Muscle of leg (tissue), 16 donors: ENCODE measurements at places on chromosomes 12 and 14. TPM values are rescaled to one million over a fixed set of nuclear protein-coding genes. Genes with fewer than 3 reads are reported as not detected.

DNA sequence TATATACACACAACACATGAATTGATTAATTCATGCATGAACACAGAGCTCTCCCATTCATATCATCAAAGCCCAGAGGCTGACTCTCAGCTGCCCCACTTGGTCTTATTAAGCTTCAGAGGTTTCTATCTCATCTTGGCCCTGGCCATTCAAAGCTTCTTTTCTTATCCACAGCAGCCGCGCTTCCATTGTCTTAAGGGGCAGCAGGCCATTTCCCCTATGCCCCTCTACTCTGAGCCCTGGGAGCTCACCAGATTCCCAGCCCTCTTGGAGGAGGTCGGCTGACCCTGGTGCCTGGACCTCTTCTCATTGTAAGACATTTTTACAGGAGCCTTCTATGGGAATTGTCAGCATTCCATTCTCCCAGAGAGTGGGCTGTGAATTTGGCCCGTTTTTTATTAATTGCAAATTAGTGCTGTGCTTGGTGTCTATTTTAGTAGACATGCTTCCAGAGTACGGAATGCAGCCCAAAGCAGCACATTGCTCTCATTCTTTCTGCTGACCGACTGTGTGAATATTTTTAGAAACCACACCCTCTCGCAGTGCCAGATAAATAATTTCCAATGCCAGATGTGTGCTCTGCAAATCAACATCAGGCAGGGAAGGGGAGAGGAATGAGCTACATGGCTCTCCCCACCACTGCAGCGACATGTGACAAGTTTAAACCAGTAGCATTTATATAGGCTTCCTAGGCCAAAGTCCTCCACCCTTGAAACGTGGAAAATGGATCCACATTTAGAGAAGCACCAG is 58.5 kb downstream of the NUAK1 start:
- peak; percentile 84 for DNase-seq

DNA sequence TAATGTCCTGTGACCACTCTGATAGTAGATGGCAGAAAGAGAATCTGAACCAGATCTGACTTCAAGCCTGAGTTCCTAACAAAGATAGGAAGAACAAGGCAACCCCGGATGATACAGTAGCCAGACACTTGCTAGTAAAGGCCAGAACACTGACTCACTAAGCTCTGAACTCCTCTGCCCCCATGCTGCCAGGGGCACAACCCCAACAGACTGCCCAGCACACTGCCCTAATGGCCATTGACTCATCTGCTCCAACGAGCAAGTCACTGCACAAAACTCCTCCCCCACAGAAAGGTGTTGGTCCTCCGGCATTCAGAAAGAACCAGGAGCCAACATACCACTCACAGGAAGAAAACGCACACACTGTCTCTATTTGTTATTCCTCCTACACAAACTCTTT is 179.6 kb upstream of the NUDT4 start:
- no peak for DNase-seq

GRCh38 chr12:70733385-70733784 is 96.2 kb upstream of the PTPRB start:
- DNase-seq, result peak; percentile 85

DNA sequence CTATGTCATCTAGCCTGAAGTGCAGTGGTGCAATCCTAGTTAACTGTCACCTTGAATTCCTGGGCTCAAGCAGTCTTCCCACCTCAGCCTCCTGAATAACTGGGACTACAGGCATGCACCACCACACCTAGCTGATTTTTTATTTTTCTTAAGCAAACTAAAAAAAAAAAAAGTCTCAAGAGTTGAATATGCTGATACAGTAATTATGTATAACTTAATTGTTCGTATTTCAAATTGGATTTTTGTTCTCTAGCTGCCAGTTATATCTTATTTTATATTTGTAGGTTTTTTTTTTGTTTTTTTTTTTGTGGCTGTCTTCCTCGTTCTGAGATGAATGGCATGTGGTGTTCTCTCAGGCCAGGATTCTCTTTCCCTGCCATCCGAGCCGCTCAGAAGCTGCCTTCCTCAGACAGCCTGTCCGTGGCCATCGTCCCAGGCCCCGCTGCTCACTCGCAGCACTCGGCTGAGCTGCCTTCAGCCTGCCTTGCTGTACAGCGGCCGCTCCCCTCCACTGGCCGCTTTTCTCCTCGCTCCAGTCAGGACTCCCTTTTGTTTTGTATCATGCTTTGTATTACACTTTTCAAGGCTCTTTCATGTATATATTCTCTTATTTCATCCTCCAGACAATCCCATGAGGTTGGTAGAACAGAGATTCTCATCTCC is 53.3 kb downstream of the WDR20 start:
- DNase-seq, result no peak

DNA sequence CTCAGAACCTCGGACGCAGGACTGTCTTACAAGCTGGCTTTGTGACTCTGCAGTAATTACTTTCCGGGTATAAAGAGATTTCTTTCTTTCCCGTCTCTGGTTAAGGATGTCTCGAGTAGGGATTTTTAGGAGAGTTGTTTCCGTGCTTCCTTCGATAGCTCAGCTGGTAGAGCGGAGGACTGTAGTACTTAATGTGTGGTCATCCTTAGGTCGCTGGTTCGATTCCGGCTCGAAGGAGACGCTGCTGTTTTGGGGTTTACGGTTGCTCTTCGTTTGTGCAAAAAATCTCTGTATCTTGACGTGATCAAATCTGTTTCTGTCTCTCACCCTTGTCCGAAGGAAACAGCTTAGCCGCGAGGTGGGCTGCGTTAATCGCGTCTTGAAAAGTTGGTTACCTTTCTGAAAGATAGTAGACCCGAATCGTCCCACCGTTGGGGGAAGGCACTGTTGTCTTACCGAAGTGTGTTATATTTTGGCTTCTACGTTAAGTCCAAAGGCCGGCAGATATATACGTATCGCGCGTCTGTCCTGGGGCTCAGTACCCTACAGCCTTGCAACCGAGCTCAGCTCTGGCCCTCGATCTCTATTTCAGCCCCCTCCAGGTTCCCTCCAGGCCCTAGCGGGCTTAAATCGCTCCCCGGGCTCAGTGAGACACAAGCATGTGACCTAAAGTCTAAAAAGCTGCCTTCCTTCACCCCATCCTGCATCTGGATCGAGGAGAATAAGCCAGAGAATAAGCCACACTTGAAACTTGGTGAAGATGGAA is 1.1 kb upstream of the RNASE4 start:
- DNase-seq, result peak; percentile 96

DNA sequence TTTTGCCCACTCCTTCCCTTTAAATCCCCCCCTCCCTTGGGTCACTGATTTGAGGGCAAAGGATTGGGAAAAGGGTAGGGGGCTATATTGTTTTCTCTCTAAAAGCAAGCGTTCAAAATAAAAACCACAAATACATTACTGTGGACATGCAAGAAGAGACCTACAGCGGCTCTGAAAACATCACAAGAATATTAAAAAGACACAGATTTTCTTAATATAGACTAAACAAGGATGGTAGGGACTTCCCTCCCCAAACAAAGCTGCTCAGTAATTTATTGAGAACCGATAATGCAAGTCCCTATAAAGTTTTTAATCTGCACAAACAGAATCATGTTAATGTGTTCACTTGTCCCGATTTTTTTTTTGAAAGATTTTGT is 12.9 kb downstream of the TBX3 start:
- no peak for DNase-seq

DNA sequence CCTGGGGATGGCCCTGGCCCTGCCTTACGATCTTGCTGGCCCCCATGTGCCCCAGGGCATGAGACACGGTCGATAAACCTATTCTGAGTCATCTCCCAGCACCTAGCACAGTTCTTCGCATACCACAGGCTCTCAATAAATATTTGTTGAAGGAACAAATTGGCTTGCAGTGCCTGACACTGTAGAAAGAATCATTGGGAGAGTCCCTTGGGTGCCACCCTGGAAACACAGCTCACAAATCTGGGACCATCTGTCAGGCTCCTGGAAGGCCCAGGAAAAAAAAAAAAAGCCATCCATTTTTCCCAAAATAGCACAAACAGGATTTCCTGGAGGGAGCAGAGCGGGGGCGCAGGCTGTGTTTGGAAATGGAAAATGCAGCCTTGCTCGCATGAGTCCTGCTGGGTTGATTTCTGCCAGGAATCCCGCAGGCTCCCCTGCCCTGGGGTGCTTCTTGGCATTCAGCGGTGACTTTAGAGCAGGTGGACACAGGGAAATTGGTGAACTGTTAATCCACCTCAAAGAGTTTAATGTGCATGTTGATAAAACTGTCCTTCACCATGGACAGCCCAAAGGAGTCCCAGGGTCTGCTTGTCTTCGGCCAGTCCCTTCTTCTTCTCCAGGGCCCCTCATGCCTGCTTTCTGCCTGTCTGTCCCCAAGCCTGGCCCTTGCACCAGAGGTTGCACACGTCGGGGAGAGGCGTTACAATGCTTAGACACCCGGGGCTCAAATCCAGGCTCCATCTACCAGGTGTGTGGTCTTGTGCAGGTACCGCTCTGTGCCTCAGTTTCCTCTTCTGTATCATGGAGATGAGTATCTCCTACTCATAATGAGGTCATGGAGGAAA is 106.1 kb upstream of the RFLNA start:
- DNase-seq, result peak; percentile 90

GRCh38 chr12:96136725-96137378 is 57.3 kb upstream of the ELK3 start:
- DNase-seq, result no peak

DNA sequence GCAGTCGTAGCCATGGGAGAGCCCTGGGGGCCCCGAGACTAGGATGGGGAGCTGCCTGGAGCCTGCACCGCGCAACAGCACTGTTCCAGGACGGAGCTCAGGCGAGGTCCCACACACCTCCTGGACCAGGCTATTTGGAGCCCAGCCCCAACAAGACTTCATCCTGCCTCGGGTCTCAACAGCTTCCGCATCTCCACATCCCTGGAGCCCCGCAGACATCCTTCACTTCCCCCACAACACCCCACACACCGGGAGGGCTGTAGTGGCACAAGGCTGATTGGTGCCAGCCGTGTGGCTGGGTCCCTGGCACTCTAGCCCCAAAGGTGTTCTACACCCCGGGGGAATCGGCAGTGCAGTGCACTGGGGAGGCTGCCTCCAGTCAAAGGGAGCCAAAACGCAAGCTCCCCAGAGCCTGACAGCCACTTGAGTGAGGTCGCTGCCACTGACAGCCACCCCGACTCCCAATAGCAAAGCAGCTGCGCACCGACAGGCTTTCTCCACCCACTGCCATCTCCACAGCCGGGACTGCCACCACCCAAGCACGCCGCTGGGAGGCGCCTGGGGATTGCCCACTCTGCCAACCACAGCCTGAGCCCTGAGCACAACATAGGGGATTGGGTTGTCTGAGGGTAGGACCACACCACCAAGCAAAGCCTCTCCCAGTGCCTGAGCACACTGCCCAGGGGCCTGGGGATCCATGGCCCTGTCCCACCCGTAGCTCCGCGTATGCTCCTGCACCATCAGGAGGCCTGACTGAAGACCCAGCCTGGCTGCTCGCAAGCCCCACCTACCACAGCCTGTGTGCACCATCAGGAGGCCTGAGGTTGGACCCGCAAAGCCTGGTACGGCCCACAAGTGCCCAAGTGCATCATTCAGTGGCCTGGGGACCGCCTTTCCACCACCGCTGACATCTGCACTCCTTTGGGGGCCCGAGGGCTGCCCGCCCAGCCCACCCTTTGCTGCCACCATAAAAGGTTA is 13.2 kb upstream of the KLRF1 start:
- DNase-seq, result peak; percentile 20

GRCh38 chr14:106346534-106347290 is 820.3 kb downstream of the TMEM121 start:
- no peak for DNase-seq

GRCh38 chr14:37202265-37202664 is 4.5 kb downstream of the MIPOL1 start:
- no peak for DNase-seq

- DNase-seq, result peak; percentile 28
These were observed 739 bp upstream of the SPATA7 start for GRCh38 chr14:88384718-88385117.

- no peak for DNase-seq
These were observed 181.2 kb downstream of the PELI2 start for GRCh38 chr14:56299306-56299984.

- DNase-seq, result no peak
These were observed 357.4 kb downstream of the TMEM117 start for GRCh38 chr12:44193281-44193680.

- DNase-seq, result peak; percentile 99
These were observed 343 bp upstream of the NOVA1 start for GRCh38 chr14:26598081-26598671.

DNA sequence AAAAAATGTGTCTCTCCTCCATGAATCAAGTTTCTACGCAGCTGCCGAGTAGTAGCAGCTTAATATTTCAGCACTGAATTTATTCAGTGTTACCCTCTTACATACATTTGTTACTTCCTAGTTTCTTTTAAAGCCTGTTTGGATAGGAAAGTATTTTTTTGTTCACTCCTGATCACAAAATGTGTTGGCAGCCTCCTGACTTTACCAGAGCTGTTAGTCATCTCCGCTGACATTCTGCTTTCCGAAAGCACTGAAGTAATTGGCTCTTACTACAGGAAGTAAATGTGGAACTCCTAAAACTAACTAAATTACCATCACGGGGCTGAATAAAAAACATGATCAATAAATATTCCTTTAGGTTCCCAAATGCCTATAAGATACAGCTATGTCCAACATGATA is 225.5 kb downstream of the EPS8 start:
- peak; percentile 85 for DNase-seq

DNA sequence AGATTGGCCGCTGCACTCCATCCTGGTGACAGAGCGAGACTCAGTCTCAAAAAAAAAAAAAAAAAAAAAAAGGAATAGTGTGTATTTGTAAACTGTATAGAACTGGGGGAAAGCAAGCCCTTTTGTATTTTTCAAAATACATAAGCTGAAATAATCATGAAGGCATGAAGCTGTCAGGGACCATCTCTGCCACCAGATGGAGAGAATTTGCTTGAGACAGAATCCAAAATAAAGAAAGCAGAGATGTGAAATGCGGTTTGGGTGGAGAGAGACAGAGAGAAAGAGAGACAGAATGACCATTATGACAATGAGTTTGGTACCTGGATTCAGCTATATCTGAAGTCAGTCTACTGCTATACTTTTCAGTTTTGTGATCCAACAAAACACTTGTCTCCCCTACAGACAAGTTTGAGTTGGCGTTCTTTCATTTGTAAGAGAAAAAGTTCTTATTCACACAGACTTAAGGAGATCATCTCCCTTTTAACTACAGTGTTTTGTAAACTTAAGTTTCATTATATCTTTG is 155.7 kb upstream of the LRIG3 start:
- peak; percentile 55 for DNase-seq

- no peak for DNase-seq
These were observed 50.8 kb downstream of the SLC16A7 start for GRCh38 chr12:59646636-59647035.

GRCh38 chr14:24852312-24853060 is 197.5 kb downstream of the STXBP6 start:
- no peak for DNase-seq

- DNase-seq, result no peak
These were observed 4.3 kb downstream of the NCKAP5L start for GRCh38 chr12:49823951-49824350.

GRCh38 chr14:28754209-28754985 is 12.2 kb upstream of the FOXG1 start:
- peak; percentile 69 for DNase-seq

RALGAPA1 gene
- total RNA-seq, result 46.0 TPM

FGF23 gene
- 0.04 TPM for total RNA-seq

FOXG1 gene
- total RNA-seq, result under 0.01 TPM

SERPINA3 gene
- 0.09 TPM for total RNA-seq

TAS2R8 gene
- 0.04 TPM for total RNA-seq

EML1 gene
- total RNA-seq, result 39.6 TPM

CCNB1IP1 gene
- 76.1 TPM for total RNA-seq

PKP2 gene
- 3.1 TPM for total RNA-seq

MAP3K9 gene
- 0.13 TPM for total RNA-seq

KRT6B gene
- not detected for total RNA-seq

CYP46A1 gene
- 2.3 TPM for total RNA-seq

CALCOCO1 gene
- total RNA-seq, result 96.6 TPM

PPP4R4 gene
- 0.09 TPM for total RNA-seq
